Chondrocyte (in vitro differentiated cells): ENCODE measurements at places on chromosomes 6 and 20. TPM values are rescaled to one million over a fixed set of nuclear protein-coding genes. Genes with fewer than 3 reads are reported as not detected.

- no peak overlapping the region for H3K27ac ChIP-seq
- H3K27me3 ChIP-seq: no peaks in the 10 kb centered on the region
- no peaks in the 10 kb centered on the region for H3K36me3 ChIP-seq
Measured at GRCh38 chr20:18628330-18628920, 40.6 kb downstream of the DTD1 start.

DNA sequence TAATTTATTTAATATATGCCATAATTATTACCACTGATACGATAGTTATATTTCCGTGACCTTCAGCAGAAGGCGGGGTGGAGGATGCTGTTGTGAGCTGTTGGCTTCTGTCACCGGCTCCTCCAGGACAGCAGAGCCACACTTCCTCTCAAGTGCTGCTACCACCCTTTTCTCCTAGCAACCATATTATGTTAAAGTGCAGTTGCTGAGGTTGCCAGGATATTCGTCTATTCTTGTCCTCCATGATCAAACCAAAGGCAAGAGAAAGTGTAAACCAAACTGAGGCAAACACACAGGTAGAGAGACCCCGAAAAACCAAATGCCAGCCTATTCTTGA, 27.8 kb downstream of the RGS17 start:
- no peaks in the 10 kb centered on the region for H3K27me3 ChIP-seq
- no peak overlapping the region for H3K27ac ChIP-seq
- H3K4me3 ChIP-seq: no peak overlapping the region
- H3K36me3 ChIP-seq: no peaks in the 10 kb centered on the region
- peaks cover 11% of the 10 kb centered on the region for H3K4me1 ChIP-seq

- H3K27ac ChIP-seq: no peak overlapping the region
- peaks cover 5% of the 10 kb centered on the region for H3K4me1 ChIP-seq
- no peak for DNase-seq
- H3K36me3 ChIP-seq: no peaks in the 10 kb centered on the region
- no peak overlapping the region for H3K4me3 ChIP-seq
Measured at GRCh38 chr20:59405226-59406200, 105.1 kb downstream of the EDN3 start.

Gene C6orf15
- 0.37 TPM in 1 of 3 replicates, not detected in the others for total RNA-seq

- DNase-seq: no peak
- peaks cover 20% of the 10 kb centered on the region for H3K4me1 ChIP-seq
- H3K4me3 ChIP-seq: no peak overlapping the region
- peaks cover 48% of the 10 kb centered on the region for H3K27me3 ChIP-seq
Measured at GRCh38 chr6:170297576-170298330, 6.9 kb upstream of the DLL1 start.

DNA sequence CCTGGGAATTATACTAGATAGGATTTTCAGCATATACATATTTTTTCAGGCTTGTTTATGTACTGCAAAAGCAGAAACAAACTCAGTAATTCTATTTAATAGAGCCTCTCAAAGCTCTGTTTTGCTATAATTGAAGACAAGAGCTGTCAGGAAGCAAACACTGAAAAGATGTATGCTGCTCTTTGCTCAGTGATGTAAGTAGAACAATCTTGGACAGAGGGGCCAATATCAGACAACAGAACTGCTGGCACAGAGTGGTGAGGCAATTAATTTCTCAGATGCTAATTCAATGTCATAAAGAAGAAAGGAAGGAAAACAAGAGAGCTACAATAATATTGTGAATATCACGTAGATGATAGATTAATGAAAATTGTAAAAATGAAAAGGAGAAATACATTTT, 663.3 kb upstream of the ADGRB3 start:
- no peak overlapping the region for H3K4me3 ChIP-seq
- H3K4me1 ChIP-seq: no peaks in the 10 kb centered on the region
- H3K27ac ChIP-seq: no peak overlapping the region
- no peak for DNase-seq

- peaks cover 42% of the 10 kb centered on the region for H3K4me1 ChIP-seq
- H3K27me3 ChIP-seq: peaks cover 23% of the 10 kb centered on the region
- H3K4me3 ChIP-seq: peak within 1 kb of the TSS; percentile 84
- peak; percentile 92 for DNase-seq
Measured at GRCh38 chr20:56628873-56629463, at the start of gene TFAP2C. Gene TFAP2C, plus strand, starts transcription at chr20:56629306. Its CDS starts 239 bp downstream, at chr20:56629545.

DNA sequence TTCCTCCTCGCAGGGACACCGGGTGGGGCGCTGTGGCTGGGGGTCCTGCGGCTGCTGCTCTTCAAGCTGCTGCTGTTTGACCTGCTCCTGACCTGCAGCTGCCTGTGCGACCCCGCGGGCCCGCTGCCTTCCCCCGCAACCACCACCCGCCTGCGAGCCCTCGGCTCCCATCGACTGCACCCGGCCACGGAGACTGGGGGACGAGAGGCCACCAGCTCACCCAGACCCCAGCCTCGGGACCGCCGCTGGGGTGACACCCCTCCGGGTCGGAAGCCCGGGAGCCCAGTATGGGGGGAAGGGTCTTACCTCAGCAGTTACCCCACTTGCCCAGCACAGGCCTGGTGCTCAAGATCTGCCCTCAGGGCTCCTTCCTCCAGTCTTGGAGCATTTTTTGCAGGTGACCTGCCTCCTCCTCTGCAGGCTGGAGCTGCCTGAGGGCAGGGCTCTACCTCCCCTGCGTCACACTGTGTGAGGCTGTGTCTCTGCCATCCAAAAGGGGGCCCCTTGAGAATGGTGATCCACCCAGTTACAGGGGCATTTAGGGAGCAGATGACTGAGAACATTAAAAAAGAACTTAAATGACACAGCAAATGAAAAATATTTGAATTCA, 3.9 kb upstream of the CNPY3 start:
- H3K4me1 ChIP-seq: peaks cover 10% of the 10 kb centered on the region
- no peaks in the 10 kb centered on the region for H3K36me3 ChIP-seq
- DNase-seq: no peak
- no peak overlapping the region for H3K4me3 ChIP-seq
- no peaks in the 10 kb centered on the region for H3K27me3 ChIP-seq
- peak overlapping the region; percentile 36 for H3K27ac ChIP-seq

Gene DUSP15
- total RNA-seq: 3.6 to 11.6 TPM (median 11.5 TPM) in 3 replicates

GRCh38 chr6:146891615-146892265, 293.0 kb downstream of the ADGB start:
- no peaks in the 10 kb centered on the region for H3K27me3 ChIP-seq
- H3K4me1 ChIP-seq: peaks cover 14% of the 10 kb centered on the region
- DNase-seq: no peak
- no peaks in the 10 kb centered on the region for H3K36me3 ChIP-seq
- H3K27ac ChIP-seq: peak overlapping the region; percentile 47
